ENCODE measurements at places on chromosomes 1 and 21.

DNA sequence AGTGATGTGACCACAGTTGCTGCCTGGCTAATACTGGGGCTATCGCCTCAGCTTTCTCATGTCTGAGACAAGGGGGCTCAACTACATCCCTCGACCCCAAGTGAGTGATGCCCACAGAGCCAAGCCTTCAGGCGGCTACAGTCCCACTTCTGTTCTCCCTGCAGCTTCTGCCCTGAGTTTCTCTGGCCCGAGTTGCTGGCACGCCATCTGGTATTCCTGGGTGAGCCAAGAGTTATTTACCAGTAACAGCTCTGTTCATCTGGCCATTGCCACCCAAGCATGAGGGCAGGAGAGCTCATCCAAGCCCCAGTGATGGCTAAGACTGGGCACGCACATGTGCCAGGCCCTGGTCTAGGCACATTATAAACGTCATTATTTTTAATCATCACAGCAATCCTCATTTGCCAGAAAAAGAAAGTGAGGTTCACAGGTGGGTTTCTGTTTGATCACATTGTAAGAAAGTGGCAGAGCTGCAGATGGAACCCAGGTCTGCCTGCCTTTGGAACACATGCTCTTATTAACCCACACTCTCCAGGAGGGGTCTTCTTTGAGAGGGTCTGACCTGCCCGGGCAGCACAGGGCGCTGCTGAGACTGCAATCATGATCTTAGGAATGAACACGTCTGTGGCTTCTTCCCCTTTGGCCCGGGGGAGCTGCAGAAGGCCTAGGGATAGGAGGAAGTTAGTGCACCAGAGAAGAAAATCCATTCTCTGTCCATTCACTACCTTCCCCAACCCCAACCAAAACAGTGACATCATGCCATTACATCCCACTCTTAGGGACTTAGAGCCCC is 27.5 kb downstream of the KCND3 start:
- DNase-seq = no peak

GRCh38 chr1:27572019-27572678 is 31.8 kb downstream of the AHDC1 start:
- peak; percentile 71 for DNase-seq

DNA sequence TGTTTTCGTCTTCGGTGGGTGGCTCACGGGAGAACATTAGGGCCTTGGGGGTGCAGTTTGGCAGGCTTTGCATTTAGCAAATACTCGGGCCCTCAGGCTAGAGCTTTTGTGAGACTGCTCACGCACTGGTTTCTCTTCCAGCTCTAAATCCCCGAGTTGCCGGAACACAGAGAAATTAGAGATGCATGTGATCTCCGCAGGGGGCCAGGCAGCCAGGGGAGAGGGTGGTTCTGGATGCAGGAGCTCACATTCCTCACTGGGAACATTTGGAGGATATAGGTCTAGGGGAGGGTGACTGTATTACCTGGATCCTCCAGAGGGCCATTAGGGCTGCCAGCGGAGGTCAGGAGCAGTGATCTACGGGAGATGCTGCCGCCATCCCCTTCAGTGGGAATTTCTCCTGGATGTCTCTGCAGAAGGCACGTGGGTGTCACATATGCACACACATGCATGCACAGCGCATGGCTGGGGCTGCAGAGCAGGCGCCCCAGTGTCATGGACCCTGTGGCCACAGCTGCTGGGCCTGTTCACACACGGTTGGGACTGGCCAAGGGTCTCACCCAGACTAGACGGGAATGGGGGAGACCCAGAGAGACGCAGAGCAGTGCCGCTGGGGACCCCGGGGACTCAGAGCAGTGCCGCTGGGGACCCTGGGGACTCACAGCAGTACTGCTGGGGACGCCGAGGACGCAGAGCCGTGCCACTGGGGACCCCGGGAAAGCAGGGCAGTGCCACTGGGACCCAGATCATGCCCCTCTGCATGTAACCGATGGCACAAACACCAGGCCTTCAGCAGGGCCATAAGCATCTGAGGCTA is 258.7 kb downstream of the CAMTA1 start:
- DNase-seq = peak; percentile 65

DNA sequence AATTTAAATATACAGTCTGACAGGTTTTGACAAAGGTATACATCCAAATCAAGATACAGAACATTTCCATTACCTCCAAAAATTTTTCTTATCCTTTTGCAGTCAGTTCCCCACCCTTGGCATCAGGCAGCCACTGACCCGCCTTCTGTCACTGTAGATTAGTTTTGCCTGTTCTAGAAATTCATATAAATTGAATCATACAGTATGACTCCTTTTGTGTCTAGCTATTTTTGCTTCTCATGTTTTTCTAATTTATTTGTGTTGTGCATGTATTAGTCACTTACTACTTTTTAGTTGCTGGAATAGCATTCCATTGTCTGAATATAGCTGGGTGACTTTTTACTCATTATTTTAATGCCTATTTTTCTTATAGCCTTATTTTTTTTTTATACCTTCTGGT is 3.8 kb downstream of the UTP25 start:
- DNase-seq = no peak

GRCh38 chr1:112988367-112988766 is 32.4 kb upstream of the SLC16A1 start:
- no peak for DNase-seq

DNA sequence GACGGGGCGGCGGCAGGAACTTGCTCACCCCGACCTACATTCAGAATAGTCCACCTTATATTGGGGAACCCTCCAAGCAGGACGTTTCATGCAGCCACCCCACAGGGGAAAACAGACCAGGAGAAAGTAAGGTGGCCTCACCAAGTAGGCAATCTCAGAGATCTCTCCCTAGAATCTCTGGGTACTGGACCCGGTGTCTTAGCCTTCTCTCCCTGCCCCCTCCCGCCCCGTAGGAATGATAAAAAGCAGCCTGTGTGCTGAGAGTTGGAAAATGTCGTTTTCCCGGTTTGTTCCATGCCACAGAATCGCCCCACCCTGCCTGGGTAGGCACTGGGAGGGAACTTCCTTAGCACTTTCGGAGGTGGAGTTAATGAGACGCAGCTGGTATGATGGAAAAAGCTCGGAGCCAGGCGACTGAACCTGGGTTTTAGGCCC is 789 bp upstream of the PTPN14 start:
- peak; percentile 94 for DNase-seq

DNA sequence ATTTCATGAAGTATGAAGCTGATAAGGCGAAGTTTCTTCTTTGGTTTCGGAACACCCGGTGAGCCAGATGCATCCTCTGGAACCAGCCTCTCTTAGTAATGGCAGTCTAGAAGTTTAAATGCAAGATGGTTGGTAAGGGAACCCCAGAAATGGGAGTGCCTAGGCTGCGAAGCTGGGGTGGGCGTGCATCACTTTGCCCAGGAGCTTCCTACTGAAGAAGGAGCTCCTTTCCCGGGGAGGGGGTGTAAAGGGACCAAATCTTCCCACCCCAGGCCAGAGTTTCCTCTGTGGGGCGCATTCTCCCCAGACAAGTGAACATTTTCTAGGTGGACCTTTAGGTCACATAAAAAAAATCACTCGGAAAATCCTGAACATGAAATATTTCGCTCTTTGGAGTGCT is 4.4 kb downstream of the TFF2 start:
- DNase-seq = no peak

GRCh38 chr1:19006000-19006399 is 49.5 kb upstream of the IFFO2 start:
- no peak for DNase-seq

DNA sequence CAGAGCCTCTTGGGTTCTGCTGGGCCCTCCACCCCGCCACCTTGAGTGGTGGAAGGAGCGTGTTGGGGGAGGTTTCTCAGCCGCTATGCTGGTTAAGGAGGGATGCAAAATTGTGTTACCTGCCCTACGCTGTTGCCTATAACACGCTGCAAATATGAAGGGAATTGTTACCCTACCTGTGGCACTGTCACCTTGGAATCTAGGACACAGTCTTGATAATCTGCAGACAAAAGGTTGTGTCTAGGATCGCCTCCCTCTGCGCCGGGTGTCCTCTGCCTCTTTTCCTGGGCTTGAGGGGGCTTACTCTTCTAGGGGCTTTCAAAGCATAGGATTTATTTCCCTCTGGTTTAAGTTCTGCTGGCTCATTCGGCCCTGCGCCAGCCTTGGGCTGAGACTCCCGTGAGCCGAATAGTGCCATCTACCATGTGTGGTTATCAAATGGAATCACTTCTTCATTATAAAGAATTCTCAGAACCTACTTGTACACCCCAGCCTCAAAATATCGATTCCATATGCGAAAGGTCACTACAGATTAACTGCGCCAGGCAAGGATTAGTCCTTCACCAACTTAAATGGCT is 697 bp downstream of the SLC22A15 start:
- DNase-seq = no peak

- no peak for DNase-seq
These were observed 56.8 kb downstream of the ATP5PO start for GRCh38 chr21:33858667-33859372.

DNA sequence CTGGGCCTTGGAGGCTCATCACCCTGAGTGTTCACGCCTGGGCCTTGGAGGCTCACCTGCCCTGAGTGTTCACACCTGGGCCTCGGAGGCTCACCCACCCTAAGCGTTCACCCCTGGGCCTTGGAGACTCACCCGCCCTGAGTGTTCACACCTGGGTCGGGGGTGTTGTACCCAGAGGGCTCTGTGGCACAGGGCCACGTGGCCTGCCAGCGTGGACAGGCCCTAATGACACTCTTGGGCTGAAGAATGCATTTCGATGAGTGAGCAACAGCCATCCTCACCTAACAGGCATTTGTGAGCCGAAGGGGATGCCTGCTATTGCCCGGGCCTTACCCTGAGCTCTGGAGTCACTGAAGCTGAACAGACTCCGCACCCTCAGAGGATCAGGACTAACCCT is 17.5 kb downstream of the SLC19A1 start:
- no peak for DNase-seq

DNA sequence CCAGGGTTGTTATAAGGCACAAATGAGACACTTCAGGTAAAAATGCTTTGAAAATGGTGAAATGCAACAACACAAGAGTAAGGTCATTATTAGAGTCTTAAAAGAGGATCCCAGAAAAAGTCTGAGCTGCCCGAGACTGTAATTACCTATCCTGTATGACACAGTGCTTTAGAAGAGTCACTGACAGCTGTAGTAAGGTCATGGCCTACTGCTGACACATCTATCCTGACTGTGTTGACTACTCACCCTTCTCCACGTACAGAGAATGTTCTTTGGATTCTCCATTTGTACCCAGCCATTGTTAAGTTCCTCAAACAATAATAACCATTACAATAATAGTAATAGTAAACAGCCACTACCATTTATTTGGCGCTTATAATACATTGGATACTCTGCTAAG is 104.4 kb downstream of the CACHD1 start:
- DNase-seq = no peak

DNA sequence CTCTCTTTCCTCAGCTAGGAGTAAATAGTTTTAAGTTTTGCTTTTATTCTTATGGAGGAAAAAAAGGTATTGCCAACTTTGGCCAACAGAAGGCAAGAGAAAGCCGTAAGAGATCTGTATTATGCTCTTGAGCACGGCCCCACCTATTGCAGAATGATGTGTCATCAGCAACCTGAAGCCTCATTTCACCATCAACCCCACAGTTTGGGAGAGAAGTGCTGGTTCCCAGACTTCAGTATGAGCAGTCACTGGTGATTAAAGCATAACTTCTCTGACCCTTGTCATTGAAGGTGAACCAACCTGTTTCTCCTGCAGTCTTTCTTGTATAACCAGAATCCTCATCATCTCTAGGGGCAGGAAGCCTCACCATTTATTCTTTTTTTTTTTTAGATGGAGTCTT is 100.2 kb downstream of the SIPA1L2 start:
- DNase-seq = peak; percentile 51

DNA sequence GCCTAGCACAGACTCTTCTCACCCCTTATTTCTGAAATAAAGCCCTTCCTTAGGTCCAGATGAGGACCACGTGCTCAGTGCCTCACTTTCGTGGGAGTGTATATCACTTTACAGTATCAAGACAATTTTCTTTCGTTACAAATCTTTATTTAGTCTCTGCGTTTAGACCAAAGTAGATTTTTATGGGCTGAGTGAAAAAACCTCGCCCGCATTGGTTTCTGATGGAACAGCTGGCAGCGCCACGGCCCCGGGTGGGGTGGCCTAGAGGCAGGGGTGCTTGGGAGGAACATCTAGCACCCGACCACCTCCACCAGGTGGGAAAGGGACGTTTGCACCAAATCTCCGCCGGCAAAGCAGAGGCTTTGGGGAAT is 7.6 kb downstream of the SIM2 start:
- no peak for DNase-seq

DNA sequence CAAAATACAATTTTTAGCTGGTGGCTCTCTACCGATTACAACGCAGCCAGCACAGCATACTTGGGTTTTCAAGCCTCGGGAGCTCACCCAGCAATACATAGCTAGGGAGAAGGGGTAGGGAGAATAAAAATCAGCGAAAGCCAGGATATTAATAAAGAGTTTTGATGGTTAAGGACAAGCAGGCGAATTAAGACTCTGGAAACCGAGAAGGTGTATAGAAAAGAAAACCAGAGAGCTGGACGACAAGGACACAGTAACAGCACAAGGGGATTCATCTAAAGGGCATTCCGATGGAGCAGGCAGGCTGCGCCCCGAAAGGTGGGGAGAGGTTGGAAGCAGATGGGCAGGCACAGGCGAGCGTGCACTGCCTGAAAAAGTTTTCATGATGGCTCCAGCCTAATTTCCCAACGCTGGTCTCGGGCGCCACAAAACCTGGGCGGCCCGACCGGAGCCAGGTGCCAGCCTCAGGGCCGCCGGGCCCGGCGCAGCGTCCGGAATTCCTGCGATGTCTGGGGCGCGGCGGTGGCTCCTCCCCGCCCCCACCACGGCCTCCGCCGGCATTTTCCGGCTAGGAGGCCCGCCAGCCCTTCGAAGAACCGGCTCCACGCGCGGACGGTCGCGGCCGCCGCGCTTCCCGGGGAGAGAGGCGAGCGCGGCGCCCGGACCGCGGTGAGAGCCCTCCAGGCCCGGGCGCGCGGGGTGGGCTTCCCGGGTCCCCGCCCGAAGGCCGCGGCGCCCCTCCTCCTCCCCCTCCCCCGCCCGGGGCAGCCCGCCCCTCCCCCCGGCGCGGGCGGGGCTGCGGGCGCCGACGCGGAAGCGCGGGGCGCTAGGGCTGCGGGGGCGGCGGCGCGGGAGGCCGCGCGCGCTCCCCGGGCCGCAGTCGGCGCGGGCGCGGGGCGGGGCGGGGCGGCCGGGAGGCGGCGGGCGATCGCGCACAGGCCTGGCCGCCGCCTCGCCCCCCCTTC is 774 bp upstream of the DYRK1A start:
- DNase-seq = peak; percentile 85

DNA sequence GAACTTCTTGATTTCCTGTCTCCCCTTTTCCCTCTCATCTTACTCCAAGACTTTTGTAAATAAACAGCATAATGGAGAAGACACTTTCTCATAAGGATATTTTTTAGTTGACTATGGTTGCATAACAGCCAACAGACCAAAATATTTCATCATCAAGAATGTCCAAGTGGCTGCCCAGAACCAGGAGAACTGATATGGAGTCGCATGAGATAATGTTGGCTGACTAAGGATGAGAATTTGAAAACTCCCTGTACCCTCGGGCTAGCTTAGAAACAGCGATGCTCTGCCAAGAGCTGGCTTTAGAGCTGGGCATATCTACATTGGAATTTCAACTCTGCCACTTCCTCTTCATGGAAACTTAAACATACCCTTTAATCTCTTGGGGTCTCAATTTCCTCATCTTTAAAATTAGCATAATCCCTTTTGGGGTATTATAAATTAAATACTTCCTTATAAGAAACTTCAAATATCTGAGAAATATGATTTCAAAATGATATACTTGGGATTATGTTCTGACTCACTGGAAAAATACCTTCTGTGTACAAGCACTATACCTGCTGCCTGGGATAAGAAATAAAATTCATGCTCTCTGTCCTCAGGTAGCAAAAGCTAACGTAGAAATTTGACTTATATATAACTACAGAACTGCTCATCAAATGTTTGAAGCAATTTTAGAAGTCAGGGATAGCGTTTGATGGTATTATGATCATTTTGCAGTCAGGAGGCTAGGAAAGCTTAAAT is 777.3 kb downstream of the LTN1 start:
- DNase-seq = no peak
